ENCODE measurements at places on chromosomes 11 and 22. TPM values are rescaled to one million over a fixed set of nuclear protein-coding genes. Genes with fewer than 3 reads are reported as not detected.

DNA sequence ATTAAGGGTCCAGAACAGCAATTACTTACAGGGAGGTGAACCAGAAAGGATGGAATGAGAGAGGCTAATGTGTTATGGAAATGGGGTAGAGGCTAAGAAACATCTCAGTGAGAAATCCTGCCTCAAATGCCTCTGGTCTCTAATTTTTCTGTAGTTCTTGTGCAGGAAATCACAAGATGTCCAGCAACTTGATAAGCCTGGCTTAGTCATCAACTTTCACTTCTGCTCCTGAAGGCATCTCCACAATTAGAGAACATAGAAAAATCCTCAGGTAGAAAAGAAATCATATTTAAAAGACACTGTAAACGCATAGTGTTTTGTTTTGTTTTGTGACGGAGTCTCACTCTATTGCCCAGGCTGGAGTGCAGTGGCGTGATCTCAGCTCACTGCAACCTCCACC, 18.7 kb downstream of the MRGPRX4 start:
- H3K4me1 ChIP-seq: no peaks in the 10 kb centered on the region
- no peaks in the 10 kb centered on the region for H3K27me3 ChIP-seq
- H3K27ac ChIP-seq: no peak overlapping the region
- no peaks in the 10 kb centered on the region for H3K36me3 ChIP-seq
- DNase-seq: no peak
- no peak overlapping the region for H3K4me3 ChIP-seq

Gene UPK3A
- not detected for polyA plus RNA-seq

GRCh38 chr11:22344081-22344480, 5.9 kb downstream of the SLC17A6 start:
- no peak overlapping the region for H3K4me3 ChIP-seq
- no peak overlapping the region for H3K27ac ChIP-seq
- peaks cover 5% of the 10 kb centered on the region for H3K27me3 ChIP-seq
- no peak for DNase-seq
- H3K36me3 ChIP-seq: no peaks in the 10 kb centered on the region

Gene EMID1
- not detected for polyA plus RNA-seq

GRCh38 chr11:5929571-5930368, 12.3 kb upstream of the OR56A3 start:
- H3K4me1 ChIP-seq: no peaks in the 10 kb centered on the region
- H3K36me3 ChIP-seq: no peaks in the 10 kb centered on the region
- no peak overlapping the region for H3K4me3 ChIP-seq
- H3K27ac ChIP-seq: no peak overlapping the region

Data from naive thymus-derived CD4-positive, alpha-beta T cell (primary cell).